Mucosa of descending colon (tissue), 3 donors: ENCODE measurements at places on chromosomes 6 and 20.
A peak's percentile ranks its signal among the peaks of the same experiment; 100 is the strongest.

GRCh38 chr6:154721460-154721859 lies 11.8 kb upstream of the SCAF8 start:
- DNase-seq: no peak

GRCh38 chr6:35543459-35544193 lies 30.9 kb upstream of the TULP1 start:
- DNase-seq: no peak

DNA sequence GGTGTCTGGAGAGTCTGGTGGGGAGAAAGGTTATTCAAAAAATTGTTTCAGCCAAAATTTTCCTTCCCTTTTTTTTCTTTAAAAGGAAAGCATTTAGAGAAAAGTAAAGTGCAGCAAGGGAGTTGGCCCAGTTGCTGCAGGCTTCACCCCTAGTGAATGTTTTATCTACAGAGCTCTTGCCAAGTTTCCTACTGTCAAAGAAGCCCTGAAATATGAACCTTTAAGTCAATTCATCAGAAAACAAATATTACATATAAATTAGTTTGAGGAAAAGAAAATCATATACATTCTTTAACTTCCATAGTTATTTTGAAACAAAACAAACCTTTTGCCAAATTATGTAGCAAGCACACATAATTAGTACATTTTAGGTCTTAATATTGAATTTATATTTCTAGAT lies 25.0 kb upstream of the HMGCLL1 start:
- DNase-seq: no peak

GRCh38 chr6:163324688-163325389 lies 89.7 kb upstream of the QKI start:
- DNase-seq: no peak

GRCh38 chr6:105151644-105152043 lies 28.2 kb downstream of the POPDC3 start:
- no peak for DNase-seq

GRCh38 chr6:127971386-127971785 lies 70.5 kb upstream of the THEMIS start:
- no peak for DNase-seq

DNA sequence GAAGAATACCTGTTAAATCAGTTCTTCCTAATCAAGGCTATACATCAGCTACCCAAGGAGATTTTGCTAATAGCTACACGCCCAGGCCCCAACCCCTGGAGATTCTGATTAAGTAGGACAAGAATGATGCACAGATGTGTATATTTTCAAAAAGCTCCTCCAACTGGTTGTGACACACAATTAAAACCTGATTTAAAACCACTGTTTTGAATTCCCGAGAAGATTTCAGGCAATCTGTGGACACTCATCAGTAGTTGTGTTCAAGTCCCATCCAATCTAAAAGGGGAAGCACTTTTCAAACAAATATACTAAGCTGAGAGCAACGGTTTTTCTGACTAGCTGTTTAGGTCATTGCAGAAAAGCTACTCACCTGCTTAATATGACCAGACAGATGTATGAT lies 118.9 kb upstream of the NHSL1 start:
- no peak for DNase-seq

DNA sequence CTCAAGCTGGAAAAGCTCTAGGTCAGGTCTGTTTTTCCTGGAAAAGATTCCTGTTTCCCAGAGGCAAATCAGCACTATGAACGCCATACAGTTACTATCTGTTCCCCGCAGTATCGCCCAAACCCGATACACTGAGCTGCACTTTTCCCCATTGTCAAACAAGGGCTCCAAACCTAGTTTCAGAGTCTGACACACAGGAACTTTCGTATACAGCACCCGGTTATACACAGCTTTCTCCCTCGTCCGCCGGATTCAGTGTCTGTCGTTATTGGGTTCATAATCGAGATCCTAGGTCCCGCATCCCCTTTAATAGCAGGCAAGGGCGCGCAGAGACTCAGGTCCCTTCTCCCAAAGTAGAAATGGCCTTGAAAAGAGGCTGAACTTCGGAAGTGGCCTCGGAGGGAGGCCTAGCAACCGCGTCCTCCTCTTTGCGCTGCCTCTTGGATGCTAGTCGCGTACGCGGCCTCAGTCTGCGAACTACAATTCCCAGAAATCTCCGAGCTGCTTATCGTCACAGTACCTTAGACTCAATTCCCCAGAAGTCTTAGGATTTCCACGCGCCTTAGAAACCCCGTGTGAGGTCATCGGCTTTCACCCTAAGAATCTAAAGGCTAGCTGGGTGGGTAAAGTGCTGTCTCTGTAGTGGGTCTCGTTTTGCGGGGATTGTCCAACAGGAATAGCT lies 34.2 kb downstream of the ZNF391 start:
- peak; percentile 3 for DNase-seq

DNA sequence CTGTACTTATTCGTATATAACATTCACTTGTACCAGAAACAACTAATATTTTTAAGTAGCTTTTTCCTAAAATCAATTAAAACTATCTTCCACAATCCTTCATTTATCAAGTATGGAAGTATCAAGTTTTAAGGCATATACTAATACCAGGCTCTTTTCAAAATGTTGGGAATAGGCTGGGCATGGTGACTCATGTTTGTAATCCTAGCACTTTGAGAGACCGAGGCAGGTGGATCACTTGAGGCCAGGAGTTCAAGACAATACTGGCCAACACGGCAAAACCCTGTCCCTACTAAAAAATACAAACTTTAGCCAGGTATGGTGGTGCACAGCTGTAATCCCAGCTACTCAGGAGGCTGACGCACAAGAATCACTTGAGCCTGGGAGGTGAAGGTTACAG lies 25.7 kb upstream of the PLN start:
- no peak for DNase-seq

- no peak for DNase-seq
Measured at GRCh38 chr6:83309344-83309743, 116.2 kb downstream of the RWDD2A start.

DNA sequence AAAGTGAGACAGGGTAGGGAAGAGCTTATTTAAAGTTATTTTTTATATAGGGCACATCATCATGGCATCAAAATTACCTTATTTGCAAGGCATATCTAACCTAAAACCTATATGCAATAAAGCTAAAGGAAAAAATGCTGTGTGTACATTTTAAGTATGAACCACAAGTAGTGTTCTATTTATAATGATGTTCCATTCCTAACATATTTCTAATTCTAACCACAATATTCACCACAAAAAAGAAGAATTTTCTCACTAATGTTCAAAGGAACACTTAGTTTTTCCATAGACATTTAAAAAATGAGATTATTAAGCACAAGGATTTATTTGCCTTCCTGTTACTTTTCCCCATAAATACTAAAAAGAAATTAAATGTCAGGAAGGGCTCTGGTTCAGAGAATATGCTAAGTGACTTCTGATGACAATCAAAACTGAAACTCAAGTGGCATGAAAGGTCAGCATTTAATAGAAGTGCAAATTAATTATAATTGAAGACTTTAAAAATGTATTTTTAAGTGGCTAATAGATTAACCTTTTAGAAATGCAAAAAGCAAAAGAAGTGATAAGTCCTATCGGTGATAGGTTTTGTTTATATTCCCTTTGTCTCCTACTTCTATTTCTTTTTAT lies 25.1 kb downstream of the GPR63 start:
- no peak for DNase-seq

GRCh38 chr20:22243067-22243466 lies 341.3 kb downstream of the FOXA2 start:
- peak; percentile 2 for DNase-seq

GRCh38 chr6:4084444-4085331 lies 5.8 kb upstream of the FAM217A start:
- DNase-seq: no peak

DNA sequence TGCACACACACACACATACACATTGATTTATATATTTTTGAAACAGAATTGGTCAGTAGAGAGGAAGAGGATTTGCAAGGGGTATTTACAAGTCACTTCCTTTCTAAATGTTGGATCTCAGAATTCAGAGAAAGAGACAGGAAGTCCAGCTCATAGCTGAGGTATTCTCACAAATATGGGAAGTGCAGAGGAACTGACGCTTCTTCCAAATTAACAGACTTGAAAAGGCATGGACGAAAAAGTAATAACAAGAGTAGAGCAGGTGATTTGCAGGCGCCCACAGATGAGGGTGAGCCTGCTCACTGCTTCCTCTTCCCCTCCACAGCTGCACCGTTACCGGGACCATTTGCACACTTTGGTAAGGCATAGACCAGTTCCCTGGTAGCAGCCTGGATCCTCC lies 246.4 kb downstream of the PHACTR1 start:
- DNase-seq: no peak

DNA sequence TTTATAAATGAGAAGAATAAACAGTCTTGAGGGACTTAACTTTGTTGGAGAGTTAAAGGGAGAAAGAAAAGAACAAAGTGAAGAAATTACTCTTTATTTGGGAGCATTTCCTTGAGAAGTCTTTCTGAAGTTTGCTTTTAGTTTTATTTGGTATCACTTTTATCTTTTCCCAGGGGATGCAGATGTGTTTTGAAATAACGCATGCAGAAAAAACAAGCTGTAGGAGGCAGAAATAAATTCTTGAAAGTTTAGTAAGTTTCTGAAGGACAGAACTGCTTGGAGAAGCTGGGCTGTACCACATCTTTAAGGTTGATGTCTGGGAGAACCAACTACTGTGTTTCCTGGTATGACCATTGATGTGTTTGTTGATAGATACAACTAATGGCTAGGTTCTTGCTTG lies 75.0 kb downstream of the PLCB4 start:
- no peak for DNase-seq

- no peak for DNase-seq
Measured at GRCh38 chr6:104750449-104750848, 109.3 kb downstream of the HACE1 start.

DNA sequence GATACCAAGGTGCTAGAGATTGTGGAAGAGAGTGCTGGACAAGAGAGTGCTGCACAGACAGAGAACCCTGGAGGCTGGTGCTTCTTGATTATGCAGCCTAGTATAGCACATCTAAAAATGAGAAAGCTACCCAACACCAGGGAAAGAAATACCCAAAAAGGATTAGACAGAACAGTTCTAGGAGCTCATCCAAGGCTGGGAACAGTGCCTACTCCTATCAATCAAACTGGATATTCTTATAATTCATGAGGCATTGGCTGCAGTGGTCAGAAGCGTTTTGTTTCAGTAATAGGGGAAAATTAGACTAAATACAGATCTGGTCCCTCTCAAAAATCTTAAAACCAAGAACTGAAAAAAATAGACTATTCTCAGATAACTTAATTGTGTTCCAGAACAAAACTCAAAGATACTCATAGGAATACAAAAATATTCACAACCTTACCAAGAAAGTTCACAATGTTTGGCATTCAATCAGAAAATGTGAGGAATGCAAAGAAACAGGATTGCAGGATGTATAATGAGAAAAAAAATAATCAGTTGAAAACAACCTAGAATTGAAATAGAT lies 222.9 kb downstream of the EPHA7 start:
- no peak for DNase-seq

DNA sequence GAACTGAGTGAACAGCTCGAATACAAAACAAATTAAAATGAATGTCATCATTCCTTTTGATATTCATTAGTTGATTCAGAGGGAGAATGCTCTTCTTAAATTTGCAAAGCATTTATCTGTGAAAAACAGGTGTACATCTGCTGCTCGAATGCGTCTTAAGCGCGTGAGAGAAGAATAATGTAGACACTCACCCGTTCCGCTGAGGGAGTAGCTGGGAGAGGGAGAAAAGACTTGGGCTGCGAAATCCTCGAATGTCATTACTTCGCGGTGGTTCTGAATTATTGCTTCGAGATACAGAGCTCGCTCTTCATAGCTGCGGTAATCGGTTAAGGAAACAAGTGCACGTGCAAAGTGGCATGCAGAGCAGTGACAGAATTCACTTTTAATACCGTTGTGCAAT lies 43.9 kb downstream of the INSM1 start:
- no peak for DNase-seq

- DNase-seq: peak; percentile 90
Measured at GRCh38 chr6:32087574-32088486, 21.3 kb downstream of the TNXB start.

GRCh38 chr20:49045440-49046086 lies 549 bp upstream of the CSE1L start:
- peak; percentile 69 for DNase-seq

- DNase-seq: no peak
Measured at GRCh38 chr6:134880487-134881190, 69.3 kb downstream of the ALDH8A1 start.

DNA sequence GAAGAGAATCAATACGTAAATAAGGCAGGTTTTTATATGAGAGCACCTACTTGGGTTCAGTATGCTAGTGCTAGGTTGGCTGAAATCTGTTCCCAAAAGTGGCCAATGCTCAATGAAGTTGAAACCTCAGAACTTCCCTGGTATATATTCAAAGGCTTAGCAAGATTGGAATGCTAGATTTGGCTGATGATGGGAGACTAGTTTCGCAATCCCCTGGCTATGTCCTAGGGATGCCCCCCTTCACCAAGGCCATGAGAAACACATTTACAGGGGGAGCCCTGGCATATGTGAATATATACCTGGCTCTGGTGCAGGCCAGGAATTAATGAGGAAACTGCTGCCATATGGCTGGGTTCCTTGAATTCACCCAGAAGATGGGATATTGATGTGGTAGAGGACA lies 142.4 kb upstream of the C6orf118 start:
- DNase-seq: no peak

GRCh38 chr6:30767944-30768301 lies 23.6 kb upstream of the IER3 start:
- no peak for DNase-seq

GRCh38 chr20:909641-910040 lies 6.5 kb downstream of the ANGPT4 start:
- DNase-seq: no peak

GRCh38 chr6:40874495-40874894 lies 164.5 kb downstream of the UNC5CL start:
- peak; percentile 4 for DNase-seq

GRCh38 chr6:93176070-93176469 lies 243.3 kb downstream of the EPHA7 start:
- DNase-seq: no peak

DNA sequence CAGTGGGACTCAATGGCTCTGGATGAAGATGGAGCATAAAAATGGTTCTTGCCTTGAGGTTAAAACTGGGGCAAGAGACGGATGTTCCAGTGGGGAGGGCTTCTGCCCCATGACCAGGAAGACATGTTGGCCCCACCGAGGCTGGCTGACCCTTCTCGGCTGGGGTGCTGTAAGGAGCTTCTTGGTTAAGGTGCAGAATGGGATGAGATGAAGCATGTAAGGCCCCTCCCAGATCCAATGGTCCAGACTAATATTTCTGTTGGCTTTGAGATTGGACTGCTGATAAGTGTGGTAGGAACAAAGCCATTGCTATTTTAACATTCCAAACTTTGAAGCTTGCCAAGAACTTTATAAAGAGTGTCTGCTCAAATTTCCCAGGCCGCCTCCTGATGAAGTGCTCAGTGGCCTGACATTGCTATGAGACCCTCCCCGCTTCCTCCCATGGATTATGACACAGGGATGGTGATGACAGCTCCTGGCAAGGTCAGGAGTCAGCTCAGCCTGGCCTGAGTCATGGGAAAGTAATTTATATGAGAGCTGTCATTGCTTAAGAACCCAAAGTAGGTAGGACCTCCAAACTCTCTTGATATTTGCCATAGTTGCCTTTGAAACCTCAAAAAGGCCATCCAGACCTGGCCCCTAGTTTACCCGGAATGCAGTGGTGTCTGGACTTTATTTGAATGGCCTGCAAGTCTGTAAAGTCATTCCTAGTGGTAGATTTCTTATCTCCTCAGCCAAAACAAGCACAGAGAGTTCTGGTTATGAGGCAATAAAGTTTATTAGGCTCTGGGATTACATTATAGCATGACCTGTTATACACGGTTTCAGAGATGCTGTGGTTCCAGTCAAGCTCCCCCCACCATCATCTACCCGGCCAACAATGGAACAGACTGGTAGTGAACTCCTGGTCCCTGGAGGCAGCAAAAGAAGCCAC lies 55.2 kb downstream of the TGM2 start:
- DNase-seq: no peak
